ENCODE measurements at places on chromosomes 4 and X.
A peak's percentile ranks its signal among the peaks of the same experiment; 100 is the strongest.

DNA sequence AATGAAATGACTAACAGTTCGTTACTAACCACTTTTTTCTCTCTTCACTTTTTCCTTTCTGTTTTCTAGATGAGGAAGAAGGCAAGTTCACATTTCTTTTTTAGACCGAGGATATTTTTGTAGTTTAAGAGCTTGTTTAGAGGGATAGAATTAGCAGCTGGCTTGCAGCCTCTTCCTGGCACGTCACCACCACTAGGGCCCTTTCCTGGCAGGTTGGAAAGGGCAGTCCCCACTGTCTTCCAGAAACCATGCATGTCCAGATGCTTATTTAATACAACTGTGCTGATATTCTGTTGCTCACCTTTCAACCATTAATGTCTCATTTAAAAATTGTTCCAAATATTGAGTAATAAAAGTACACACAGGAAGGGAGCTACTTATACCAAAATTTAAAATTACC lies 209.5 kb upstream of the PACRGL start:
- DNase-seq = no peak

DNA sequence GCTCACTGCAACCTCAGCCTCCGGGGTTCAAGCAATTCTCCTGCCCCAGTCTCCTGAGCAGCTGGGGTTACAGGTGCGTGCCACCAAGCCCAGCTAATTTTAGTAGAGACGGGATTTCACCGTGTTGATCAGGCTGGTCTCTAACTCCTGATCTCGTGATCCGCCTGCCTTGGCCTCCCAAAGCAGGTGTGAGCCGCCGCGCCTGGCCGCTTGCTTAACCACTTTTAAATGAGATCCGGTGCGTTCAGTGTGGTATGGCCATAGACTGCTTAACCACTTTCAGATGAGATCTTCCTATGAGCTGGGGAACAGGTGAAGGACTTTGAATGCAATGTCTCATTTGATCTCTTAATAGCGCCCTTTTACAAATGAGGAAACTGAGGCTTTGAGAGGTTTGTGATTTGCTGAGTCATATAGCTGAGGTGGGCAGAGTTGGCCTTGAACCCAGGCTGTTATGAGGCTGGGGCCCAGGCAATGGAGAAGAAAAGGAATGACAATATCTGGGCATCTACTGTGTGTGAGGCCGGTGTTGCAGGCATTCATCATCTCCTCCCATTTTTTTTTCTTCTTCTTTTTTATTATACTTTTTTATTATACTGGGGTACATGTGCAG lies 41.9 kb upstream of the NSG1 start:
- no peak for DNase-seq

DNA sequence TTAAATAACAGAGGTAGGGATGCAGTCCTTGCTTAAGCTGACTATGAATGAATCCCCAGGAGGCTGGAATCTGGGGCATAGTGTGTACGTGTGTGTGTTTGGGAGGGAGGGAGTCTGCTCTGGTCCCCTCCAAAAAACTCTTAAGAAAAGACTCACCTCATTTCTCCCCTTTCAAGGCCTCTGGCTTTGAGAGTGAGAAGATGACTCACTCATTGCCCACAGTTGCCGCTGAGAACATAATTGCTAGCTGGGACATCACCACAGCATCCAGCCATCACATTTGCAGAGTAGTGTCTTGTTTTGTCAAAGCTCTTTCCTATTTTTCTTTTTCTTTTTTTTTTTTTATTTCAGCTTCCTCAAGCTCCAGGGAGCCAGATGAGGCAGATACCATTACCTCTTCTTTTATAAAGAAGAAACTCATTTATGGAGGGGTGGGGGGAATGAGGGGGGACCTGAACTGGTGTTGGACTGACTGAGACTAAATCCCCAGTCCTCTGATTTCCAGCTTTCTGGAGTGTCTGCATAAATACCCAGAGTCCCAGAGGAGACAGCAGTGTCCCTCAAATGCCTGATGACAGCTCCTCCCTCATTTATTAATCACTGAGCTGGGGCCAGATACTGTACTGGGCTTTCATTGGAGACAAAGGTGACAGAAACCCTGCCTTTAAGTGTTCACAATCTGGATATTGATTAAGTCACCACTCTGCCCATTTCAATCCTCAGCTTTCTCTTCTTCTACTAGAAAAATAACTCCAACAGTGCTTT lies 61.9 kb upstream of the LAS1L start:
- peak; percentile 32 for DNase-seq

GRCh38 chr4:52892880-52893279 lies 30.8 kb downstream of the RASL11B start:
- DNase-seq = no peak

GRCh38 chr4:8279321-8280157 lies 10.0 kb downstream of the HTRA3 start:
- peak; percentile 49 for DNase-seq

- DNase-seq = no peak
These were observed 22.0 kb downstream of the TLR6 start for GRCh38 chr4:38834570-38834969.

DNA sequence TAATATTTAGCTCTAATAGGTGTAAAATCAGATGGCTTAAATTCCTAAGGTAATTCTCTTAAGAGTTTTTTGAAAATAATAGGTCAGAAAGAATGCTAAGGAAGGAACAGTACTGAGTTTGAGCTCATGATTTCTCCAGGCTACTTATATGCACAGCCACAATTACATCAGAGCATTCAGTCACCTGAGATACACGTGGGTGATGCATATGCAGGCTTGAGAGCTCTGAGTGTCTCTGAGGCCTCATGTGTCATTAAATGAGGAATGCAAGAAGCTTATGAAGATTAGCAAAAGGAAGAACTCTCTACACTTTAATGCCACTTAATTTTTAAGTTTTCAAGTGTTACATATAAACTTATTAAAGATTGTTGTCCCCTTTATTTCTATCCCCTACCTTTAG lies 124.0 kb upstream of the STIM2 start:
- DNase-seq = no peak

All from naive thymus-derived CD8-positive, alpha-beta T cell (primary cell).